Uterus (tissue), 4 donors: ENCODE measurements at places on chromosomes 3 and 15. TPM values are rescaled to one million over a fixed set of nuclear protein-coding genes. Genes with fewer than 3 reads are reported as not detected.
A peak's percentile ranks its signal among the peaks of the same experiment; 100 is the strongest.

GRCh38 chr3:4448187-4448586 is 18.9 kb downstream of the SUMF1 start:
- DNase-seq, result no peak

GRCh38 chr15:80404057-80404760 is at the start of gene ARNT2:
TSS of gene ARNT2 (plus strand) at chr15:80404382. CDS start at chr15:80404516, 134 bp downstream.
- DNase-seq, result no peak

DNA sequence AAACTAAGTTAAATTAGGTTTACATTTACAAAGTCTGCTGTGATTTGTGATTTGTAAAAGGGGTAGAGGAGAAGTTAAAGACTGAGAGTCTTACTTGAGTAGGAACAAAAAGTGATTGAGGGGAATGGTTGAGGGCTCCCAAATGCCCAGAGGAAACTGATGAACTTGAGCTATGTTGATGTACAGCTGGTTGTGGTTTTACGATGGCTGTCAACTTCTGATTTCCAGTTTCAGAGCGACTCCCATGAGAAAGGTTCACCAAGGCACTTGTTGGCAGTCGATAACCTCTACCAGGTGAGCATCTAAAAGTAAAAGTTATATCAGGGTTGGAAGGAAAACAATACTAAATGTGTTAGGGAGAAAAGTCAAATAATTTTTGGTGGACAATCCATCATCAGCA is 91.0 kb downstream of the XRN1 start:
- DNase-seq, result no peak

DNA sequence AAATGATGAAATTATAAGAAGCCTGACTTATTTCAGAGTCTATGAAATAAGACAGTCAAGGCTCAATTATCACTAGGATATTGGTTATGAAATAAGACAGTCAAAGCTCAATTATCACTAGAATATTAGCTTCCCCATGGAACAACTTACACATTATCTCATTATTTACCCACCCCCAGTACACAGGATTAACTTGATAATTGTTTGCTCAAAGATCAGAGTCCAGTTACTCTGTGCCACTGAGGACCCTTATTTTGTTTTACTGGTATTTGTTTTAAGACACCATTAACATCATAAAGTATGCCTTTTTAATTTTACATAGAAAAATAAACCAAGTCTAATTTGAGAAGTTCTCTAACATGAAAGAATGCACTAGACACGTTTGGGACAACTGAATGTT is 225.4 kb downstream of the SI start:
- DNase-seq, result no peak

GRCh38 chr15:95864467-95864886 is 466.0 kb upstream of the NR2F2 start:
- DNase-seq, result no peak

DNA sequence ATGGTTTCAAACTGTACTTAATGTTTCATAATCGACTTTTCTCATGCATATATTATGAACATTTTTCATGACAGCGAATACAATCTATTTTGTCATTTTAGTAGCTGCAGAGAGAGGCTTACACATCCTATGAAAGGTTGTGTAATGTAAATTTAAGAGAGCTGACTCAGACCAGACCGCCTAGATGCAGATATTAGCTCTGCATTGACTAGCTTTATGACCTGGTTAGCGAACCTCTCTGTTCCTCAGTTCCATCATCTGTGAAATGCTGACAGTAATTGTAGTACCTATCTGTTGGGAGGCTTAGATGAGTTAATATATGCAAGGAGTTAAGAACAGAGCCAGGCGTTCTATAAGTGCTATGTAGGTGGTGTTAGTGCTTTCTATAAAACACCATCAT is 116.2 kb upstream of the RASGRP1 start:
- DNase-seq, result no peak

GRCh38 chr3:3127432-3128010 is 781 bp downstream of the TRNT1 start:
- DNase-seq, result no peak

GRCh38 chr15:78093242-78094020 is 1.1 kb downstream of the SH2D7 start:
- DNase-seq, result peak; percentile 28

GRCh38 chr15:94411846-94412245 is 180.5 kb downstream of the MCTP2 start:
- DNase-seq, result no peak

DNA sequence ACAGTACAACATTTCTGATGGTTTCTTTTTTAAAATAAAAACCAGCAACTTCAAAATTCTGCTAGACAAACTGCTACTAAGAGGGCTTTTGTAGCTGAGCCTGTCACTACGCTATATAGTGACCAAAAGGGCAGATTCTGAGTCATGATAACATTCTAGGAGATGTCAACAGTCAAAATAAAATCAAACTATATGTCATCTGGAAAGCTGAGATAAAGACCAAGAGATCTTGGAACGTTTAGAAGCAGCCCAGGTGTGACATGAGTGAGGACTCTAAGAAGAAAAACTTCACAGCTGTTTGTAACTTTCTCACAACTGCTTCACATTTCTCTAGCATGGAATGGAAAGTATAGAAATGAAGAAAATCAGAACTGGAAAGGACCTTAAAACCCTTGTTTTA is 84.6 kb downstream of the FILIP1L start:
- no peak for DNase-seq

DNA sequence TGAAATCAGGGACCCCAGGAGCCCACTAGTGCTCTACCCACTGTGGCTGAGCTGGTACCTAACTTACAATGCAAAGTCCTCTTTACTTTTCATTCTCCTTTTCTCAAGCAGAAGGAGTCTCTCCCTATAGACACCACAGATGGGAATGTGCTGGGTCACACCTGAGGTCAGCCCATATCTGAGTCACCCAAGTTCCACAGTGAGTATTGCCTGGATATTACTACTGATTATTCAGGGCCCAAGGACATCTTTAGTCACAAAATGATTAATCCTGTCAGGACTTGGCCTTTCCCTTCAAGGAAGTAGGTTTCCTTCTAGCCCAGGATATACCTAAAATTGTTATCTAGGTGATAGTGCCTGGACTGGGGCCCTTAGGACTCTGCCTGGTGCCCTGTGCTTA is 1305.2 kb downstream of the SI start:
- no peak for DNase-seq

Gene BNIP2
- 138 TPM for total RNA-seq

DNA sequence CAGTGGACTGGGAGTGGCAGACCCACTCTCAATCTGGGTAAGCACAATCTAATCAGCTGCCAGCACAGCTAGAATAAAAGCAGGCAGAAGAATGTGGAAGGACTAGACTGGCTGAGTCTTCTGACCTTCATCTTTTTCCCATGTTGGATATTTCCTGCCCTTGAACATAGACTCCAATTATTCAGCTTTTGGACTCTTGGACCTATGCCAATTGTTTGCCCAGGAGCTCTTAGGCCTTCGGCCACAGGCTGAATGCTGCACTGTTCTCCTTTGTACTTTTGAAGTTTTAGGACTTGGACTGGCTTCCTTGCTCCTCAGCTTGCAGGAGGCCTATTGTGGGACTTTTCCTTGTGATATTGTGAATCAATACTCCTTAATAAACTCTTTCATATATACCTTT is 477.7 kb upstream of the ZNF385D start:
- no peak for DNase-seq

- DNase-seq, result no peak
Observed at GRCh38 chr15:31463521-31464102, 137.0 kb downstream of the KLF13 start.

GRCh38 chr15:69610277-69610676 is 157.7 kb downstream of the RPLP1 start:
- no peak for DNase-seq

Gene MORC1
- total RNA-seq, result not detected

Gene MAP2K1
- total RNA-seq, result 46.4 TPM

DNA sequence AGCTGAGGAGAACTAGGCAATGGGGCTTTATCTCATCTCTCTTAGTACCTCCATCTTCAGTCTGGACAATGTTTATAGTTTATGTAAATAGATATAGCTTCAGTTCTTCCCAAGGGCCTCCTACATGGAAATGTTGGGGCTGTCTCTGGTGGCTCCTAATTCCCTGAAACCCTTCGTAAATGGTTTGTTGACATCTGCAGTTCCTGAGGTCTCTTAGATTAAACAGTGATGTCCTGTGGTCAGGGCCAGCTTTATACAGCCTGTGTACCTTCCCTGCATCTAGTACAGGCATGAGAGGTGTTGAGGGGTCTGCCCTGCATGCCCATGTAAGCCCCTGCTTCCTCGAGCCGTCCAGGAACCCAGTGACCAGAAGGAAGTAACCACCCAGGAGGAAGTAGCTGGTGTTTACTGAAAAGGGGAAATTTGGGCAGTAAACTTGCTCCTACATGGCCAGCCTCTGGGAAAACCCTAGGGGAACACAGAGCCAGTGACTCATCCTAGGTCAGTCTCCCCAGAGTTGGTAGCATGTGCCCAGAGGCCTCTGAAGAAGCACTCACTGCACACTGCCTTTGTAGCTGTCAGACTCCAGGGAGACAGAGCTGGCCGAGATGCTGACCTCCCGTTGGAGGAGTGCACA is 4.7 kb upstream of the TBC1D2B start:
- DNase-seq, result no peak

GRCh38 chr3:178189854-178190253 is 346.4 kb upstream of the KCNMB2 start:
- no peak for DNase-seq

DNA sequence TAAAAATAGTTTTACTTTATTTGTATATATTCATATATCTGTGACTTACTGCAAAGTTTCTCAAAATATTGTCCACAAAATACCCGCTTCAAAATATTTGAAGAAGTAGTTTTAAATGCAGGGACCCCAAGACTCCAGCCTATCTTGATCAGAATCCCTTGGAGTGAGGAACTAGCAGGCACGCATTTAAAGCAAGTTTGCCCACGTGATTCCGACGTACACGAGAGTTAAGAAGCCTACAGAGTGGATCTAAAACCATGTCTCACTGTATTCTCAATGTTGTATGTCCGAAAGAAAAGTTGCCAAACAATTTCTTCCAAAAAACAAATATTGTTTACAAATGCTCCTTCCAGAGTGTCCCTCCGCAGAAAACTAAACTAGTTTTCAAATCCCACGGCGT is 1.7 kb downstream of the GABRB3 start:
- DNase-seq, result no peak

DNA sequence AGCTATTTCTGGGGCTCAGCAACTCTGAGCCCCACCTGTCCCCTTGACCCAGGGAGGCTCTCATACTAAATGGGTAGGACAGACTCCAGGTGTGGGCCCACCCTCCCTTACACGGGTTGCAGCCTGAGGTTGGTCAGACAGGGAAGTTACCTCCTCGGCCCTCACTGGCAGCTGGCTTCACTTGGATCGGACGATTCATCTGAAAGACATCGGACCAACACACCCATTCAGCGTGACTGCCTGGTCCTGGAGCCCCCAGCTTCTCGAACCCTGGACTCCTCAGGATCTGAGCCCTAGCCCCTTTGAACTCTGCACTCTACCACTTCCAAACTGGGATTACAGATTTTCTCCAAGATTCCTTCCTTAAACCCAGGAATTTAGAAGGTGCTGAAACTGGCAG is 15.4 kb downstream of the CELF6 start:
- DNase-seq, result no peak

Gene STRA6
- total RNA-seq, result 62.6 TPM

- peak; percentile 42 for DNase-seq
Observed at GRCh38 chr3:174440253-174440701, 418.9 kb upstream of the NAALADL2 start.

Gene BUB1B
- 31.5 TPM for total RNA-seq

DNA sequence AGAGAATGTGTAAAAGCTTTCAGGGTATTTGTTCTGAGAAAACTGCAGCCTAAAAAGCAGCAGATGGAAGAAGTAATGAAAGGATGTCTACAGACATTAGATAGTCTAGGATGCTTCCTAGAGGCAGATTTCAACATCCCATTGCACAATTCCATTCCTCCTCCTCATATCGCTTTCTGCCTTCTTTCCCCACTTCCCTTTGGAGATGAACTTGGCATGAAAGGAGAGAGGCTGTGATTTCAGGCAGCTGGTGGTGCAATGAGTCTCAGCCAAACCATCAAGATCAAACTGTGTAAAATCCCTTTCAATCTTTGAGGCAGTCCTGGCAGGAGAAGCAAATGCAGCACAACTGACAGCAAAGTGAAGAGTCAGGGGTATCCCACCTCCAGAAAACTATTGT is 438.7 kb upstream of the KCNMB2 start:
- DNase-seq, result peak; percentile 51

GRCh38 chr3:113262304-113262665 is 50.9 kb downstream of the BOC start:
- peak; percentile 19 for DNase-seq

- peak; percentile 57 for DNase-seq
Observed at GRCh38 chr3:123028233-123028828, 768 bp upstream of the SEMA5B start.

- DNase-seq, result peak; percentile 68
Observed at GRCh38 chr15:96351761-96352603, 21.5 kb downstream of the NR2F2 start.

- peak; percentile 85 for DNase-seq
Observed at GRCh38 chr3:57164657-57165573, at the start of gene IL17RD. TSS of gene IL17RD (minus strand) at chr3:57165353. CDS start at chr3:57165286, 67 bp downstream.

DNA sequence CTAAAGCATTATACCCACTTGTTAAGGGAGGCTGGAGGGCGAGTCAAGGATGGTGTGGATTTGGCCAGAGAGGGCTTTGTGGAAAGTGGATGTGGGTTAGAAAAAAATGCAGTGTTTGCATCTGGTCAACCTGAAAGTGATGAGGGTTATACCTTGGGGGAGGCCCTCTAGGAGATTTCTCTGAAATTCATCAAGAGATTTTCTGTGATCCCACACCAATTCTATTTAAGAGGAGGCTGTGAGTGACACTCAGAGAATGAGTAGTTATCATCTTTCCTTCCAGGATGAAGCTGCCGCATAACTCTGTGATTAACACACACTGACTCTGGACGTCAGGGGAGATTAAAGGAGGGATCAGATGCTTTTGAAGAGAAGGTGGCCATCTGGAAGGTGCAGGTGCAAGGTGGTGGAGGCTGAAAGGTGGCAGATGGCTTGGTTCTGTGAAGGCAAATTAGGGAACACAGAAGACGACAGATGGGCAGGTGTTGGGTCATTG is 54.8 kb downstream of the ANAPC13 start:
- no peak for DNase-seq

Gene SPG11
- total RNA-seq, result 88.0 TPM

- no peak for DNase-seq
Observed at GRCh38 chr3:33886015-33886414, 87.6 kb downstream of the PDCD6IP start.

GRCh38 chr3:171260899-171261298 is 199.3 kb downstream of the TNIK start:
- DNase-seq, result no peak

GRCh38 chr3:11236588-11237461 is 35.4 kb upstream of the ATG7 start:
- DNase-seq, result peak; percentile 43

Gene OR5H6
- total RNA-seq, result not detected

- no peak for DNase-seq
Observed at GRCh38 chr3:76532158-76532822, 507.6 kb upstream of the ROBO2 start.

GRCh38 chr3:45258317-45258716 is 32.2 kb upstream of the TMEM158 start:
- DNase-seq, result no peak

DNA sequence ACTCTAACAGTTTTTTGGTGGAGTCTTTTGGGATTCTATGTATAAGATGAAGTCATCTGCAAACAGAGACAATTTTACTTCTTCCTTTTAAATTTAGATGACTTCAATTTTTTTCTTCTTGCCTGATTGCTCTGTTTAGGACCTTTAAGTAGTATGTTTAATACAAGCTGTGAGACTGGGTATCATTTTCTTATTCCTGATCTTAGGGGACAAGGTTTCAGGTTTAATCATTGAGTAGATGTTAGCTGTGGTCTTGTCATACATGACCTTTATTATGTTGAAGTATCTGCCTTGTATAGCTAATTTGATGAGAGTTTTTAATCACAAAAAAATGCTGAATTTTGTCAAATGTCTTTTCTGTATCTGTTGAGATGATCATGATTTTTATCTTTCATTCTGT is 20.6 kb downstream of the GRM2 start:
- DNase-seq, result no peak
